ENCODE measurements at places on chromosomes 5 and 9.

GRCh38 chr9:37229882-37230482 lies 109.6 kb downstream of the ZCCHC7 start:
- H3K27ac ChIP-seq: no peak overlapping the region
- peaks cover 2% of the 10 kb centered on the region for H3K4me1 ChIP-seq
- DNase-seq: no peak
- H3K27me3 ChIP-seq: no peaks in the 10 kb centered on the region
- peaks cover 7% of the 10 kb centered on the region for H3K36me3 ChIP-seq
- H3K4me3 ChIP-seq: no peak overlapping the region

GRCh38 chr5:78793907-78794662 lies 145.5 kb upstream of the LHFPL2 start:
- H3K4me3 ChIP-seq: no peak overlapping the region
- DNase-seq: no peak
- H3K27me3 ChIP-seq: no peaks in the 10 kb centered on the region

- H3K4me3 ChIP-seq: no peak overlapping the region
- H3K4me1 ChIP-seq: peaks cover 28% of the 10 kb centered on the region
- no peaks in the 10 kb centered on the region for H3K36me3 ChIP-seq
- H3K27me3 ChIP-seq: no peaks in the 10 kb centered on the region
Measured at GRCh38 chr5:76742583-76742982, 26.7 kb downstream of the F2R start.

GRCh38 chr5:159819591-159820411 lies 96.5 kb upstream of the ADRA1B start:
- no peaks in the 10 kb centered on the region for H3K36me3 ChIP-seq
- no peaks in the 10 kb centered on the region for H3K4me1 ChIP-seq
- H3K4me3 ChIP-seq: no peak overlapping the region

Measured in activated CD4-positive, alpha-beta memory T cell treated with anti-CD3 and anti-CD28 coated beads for 36 hours (primary cell).